ENCODE measurements at places on chromosomes 13 and 19.

DNA sequence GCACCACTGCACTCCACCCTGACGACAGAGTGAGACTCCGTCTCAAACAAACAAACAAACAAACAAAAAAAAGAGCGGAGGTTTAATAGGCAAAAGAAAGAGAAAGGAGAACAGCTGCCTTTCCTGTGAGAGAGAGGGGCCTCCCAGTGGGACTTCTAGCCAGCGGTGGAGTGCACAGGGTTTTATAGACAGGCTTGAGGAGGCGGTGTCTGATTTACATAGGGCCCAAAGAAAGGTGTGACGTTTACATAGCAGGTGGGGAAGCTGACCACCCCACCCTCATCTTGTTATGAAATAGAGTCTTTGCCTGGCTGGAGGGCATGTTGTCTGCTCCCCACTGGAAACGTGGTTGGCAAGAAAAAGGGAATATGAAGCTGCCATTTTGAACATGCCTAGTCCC lies 106.0 kb upstream of the CSNK1A1L start:
- no peak for DNase-seq

DNA sequence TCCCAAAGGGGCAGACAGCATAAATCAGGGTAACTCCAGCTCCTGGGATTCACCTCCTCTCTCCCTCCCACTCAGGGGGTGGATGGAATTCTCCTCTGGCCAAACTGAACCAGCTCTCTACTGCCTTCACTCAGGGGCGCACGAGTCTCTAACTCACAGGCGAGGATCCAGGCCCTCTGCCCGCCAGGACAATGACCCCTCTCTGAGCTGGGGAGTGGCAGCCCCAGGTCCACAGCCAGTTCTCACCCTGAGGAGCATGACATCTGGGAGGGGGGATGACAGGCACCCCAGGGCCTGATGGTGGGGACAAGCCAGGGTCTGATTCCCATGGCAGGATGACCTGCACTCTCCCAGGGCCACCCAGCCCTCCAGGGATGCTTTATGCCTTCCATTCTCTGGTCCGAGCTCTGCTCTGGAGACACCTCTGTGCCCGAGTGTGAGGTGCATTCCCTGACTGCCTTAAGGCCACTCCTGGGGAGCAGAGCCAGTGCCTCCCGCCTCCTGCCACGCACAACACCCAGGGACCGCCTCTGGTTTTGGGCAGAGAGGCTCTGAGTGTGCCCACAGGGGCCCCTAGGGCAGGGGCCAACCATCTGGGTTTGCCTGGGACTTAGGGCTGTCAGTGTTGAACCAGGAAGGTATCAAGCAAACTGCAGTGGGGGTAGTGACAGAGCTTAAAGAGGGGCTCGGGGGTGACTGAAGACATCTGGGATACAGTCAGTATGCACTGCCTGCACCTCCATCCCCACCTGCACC lies 66.2 kb downstream of the GNG7 start:
- no peak for DNase-seq

DNA sequence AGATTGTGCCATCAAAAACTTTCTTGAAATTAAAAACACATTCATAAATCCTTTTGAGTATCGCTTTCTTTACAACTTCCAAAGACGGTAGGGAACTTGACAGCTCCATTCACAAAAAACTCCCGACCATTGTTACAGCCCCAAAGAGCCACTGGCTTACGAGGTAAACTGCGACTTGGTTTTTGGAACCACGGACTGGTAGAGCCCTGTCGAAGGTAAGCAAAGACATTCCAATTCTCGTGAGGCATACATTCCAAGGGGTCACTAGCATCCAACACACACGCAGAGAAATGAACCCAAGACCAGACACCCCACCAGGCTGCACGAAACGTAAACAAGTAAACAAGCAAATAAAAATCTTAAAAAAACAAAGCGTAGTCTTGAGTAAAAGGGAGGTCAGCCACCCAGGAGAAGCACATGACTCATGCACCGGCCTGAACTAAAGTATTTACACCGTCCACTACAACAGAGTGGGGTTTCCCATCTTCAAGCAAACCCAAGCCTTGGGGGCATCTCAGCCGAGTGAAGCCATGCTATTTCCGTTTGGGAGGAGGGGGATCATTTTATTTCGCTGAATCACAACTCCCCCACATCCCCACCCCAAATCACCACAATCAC lies 1.4 kb downstream of the BRD4 start:
- DNase-seq, result no peak

DNA sequence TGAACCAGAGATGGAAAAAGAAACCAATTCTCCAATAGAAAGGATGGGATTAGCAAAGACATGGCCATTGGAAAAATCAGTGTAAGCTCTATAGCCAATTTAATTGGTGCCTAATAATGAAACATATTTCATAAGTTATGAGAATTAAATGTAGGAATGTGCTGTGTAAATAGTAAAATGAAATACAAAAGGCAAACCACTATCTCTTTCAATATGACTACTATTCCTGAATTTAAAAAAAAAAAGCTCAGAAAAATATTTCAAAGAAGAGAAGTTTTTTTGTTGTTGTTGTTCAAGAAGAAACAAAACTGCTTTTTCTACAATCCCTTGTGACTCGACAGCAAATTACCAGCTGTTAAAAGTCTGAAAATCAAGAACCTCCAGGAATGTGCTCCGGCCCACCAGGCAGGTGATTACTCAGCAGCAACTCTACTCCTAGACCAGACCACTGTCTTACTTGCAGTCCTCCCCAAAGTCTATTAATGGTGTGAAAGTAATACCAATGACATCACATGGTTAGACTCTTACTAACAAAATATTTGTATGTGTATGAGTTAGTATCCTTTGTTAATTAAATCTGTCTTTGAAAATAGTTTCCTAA lies 362.4 kb downstream of the KCTD12 start:
- no peak for DNase-seq

GRCh38 chr13:109728791-109729731 lies 57.3 kb downstream of the IRS2 start:
- DNase-seq, result no peak

- no peak for DNase-seq
Observed at GRCh38 chr19:18364826-18365528, 21.0 kb upstream of the GDF15 start.
